Stimulated activated CD4-positive, alpha-beta T cell treated with anti-CD3 and anti-CD28 coated beads, Interleukin-2, amount 100 ng/mL, for 24 hours (primary cell): ENCODE measurements at places on chromosomes 4 and X.

GRCh38 chr4:1518997-1519700 is 112.9 kb upstream of the NKX1-1 start:
- DNase-seq, result no peak

DNA sequence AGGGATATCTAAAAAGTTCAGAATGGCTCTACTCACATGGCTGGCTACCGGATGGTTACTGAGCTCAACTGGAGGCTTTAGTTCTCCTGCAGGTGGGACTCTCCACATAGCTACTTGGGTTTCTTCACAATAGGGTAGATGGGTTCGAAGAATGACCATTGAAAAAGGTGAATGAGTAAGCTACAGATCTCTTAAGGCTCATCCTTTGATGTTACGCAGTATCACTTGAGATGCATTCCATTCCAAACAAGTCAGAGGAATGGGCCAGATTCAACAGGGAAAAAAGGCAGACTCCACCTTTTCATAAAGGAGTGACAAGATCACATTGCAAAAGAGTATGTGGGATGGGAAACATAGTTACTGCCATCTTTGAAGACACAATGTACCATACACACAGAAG is 52.6 kb downstream of the DDX53 start:
- DNase-seq, result no peak

- DNase-seq, result no peak
These were observed 621.8 kb upstream of the GALNT7 start for GRCh38 chr4:172546782-172547181.

DNA sequence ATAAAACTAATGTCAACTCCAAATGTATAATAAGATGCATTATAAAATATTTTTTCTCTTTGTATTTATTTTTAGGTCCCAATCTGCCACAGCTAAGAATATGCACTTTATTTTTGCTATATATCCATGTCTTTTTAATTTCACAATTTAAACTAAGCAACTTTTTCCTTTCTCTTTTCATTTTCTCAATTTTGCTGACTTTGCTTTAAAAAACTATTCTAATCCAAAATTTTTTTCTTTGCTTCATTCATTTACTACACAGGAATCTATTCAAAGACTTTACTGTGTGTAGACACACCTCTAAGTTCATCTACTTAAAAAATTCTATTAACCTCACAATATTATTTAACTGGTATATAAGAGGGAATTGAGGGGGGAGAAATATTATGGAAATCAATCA is 201.9 kb downstream of the ADGRA3 start:
- no peak for DNase-seq

DNA sequence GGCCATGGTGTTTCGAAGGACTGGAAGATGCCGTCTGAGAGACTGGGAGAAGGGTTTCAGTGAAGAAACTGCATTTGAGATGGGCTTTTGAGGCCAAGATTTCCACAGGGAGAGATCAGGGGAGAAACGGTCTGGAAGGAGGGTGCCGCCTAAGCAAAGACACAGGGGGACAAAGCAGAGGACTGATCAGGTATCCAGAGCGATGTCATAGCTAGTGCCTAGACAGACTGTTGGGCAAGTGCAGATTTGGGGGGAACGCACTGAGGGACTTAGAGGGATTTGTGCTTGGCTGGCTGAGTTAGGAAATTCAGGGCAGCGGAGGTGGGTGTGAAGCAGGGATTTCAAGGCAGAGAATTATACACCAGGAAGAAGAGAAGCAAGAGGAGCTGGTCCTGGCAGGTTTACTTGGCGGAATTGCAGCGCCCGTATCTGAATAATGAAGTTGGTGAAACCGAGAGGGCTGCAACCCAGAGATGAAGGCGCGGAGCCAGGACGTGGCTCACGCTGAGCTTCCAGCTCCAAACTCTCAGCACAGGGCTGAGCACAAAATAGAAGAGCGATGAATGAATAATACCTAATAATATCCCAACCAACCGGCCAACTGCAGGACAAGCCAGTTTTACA is 106.9 kb downstream of the MAML3 start:
- DNase-seq, result no peak

GRCh38 chrX:149871940-149872339 is 9.0 kb upstream of the MAGEA8 start:
- peak; percentile 69 for DNase-seq

GRCh38 chr4:121666091-121666679 is 30.6 kb downstream of the ANXA5 start:
- no peak for DNase-seq
